ENCODE measurements at places on chromosomes 1 and 21.
A peak's percentile ranks its signal among the peaks of the same experiment; 100 is the strongest.

- DNase-seq: peak; percentile 16
Observed at GRCh38 chr1:61120246-61120840, 38.0 kb downstream of the NFIA start.

DNA sequence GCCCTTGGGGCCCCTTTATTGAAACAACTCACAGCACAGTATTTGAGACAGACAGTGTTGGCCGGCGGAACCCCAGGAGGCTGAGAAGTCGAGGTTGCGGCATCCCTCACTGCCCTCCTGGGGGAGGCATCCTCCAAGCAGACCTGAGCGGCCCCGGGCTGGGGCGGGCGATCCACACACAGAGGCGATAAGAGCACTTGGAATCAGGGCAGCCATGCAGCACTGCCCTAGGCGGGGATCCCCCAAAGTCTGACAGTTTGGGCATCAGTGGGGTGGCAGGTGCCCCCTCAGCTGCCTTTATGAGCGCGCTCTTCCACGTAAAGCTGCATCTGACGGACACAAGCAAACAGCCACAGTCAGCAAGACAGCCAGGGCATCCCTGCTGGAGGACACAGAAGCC lies 6.5 kb downstream of the MAD2L2 start:
- DNase-seq: no peak

DNA sequence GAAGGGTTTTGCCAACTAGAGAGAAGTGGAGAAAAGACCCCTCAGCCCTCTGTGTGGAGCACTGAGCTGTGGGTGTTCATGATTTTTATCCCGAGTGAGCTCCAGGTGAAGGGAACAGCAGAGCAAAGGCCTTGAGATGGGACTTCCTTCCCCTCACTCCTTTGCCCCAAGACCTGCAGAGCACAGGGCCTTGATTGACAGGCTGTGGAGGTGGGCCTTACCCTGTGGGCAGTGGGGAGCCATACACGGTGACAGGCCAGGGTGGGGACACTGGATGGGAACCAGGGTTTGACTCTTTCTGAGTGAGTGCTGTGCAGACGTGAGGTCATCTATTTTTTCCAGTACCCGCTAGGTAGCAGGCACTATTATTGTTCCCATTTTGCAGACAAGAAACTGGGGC lies 10.5 kb downstream of the KCNQ4 start:
- DNase-seq: no peak

- no peak for DNase-seq
Observed at GRCh38 chr1:55081905-55082296, 42.6 kb downstream of the PCSK9 start.

GRCh38 chr1:87115317-87115890 lies 201.0 kb downstream of the HS2ST1 start:
- no peak for DNase-seq
